ENCODE measurements at places on chromosomes 3 and 15.
A peak's percentile ranks its signal among the peaks of the same experiment; 100 is the strongest.

GRCh38 chr3:195133462-195133861 is 137.5 kb downstream of the XXYLT1 start:
- DNase-seq, result peak; percentile 31

- no peak for DNase-seq
These were observed 229.2 kb upstream of the ST8SIA2 start for GRCh38 chr15:92164327-92165000.

GRCh38 chr3:155252535-155252934 is 40.9 kb downstream of the STRIT1 start:
- DNase-seq, result no peak

DNA sequence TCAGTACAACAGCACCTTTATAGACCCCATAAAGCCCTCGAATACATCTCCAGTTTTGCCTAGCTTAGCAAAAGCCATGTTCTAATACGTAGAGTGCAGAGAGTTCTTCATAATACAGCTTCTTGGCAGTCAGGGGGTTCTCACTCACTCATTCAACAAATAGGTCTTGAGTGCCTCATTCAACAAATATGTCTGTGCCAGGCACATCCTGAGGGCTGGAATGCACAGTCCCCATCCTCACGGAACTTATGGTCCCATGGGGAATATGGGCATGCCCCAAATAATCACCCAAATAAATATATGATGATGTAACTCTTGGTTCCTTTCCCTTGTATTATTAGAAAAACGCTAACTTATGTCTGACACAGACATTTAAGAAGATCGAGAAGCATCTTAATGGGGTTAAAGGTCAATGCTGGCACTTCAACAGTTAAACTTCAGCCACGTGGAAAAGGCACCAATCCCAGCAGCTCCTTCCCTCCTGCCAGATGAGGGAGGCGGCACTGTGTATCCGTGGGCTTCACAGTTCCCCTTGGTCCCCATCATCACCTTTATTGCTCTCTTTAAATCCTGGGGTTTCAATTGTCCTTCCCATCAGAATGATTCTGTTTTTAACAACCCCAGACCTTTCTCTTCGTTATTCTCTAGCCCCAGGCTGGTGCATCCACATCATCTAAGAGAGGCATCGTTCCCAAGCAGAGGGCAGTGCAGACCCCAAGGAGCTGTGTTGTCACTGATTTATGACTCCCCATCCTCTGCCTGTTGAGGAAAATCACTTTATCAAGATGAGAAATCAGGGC is 18.9 kb upstream of the SEMA5B start:
- DNase-seq, result no peak

GRCh38 chr3:14143271-14144225 is 18.7 kb downstream of the TMEM43 start:
- DNase-seq, result no peak

DNA sequence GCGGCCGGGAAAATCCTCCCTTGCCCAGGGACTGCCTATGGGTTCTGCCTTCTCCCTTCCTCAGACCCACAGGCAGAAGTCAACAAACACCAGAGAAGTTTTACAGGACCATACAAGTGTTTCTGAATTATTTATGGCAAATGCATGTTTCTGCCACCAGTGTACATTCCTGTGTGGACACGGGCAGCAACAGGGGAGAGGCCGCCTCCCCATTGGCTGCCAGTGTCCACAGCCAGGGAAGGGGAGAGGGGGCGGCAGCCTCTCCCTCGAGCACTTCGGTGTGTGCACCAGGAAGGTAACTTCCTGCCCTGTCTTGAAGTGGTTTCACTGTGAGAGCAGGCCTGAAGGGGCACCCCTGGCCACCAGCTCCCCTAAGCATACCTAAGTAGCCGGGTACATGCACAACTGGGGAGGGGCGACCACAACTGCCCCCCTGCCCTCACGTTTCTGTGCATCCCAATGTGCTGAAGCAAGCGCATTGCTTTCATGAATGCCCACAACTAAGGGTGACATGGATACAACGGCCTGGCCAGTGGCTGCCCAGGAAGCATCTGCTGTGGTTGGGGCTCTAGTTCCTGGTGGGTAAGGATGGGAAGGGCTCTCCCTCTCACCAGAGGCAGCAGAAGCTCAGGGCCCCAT is 14.8 kb upstream of the SHISA5 start:
- DNase-seq, result no peak

- DNase-seq, result no peak
These were observed 30.9 kb downstream of the C3orf18 start for GRCh38 chr3:50536471-50537180.

DNA sequence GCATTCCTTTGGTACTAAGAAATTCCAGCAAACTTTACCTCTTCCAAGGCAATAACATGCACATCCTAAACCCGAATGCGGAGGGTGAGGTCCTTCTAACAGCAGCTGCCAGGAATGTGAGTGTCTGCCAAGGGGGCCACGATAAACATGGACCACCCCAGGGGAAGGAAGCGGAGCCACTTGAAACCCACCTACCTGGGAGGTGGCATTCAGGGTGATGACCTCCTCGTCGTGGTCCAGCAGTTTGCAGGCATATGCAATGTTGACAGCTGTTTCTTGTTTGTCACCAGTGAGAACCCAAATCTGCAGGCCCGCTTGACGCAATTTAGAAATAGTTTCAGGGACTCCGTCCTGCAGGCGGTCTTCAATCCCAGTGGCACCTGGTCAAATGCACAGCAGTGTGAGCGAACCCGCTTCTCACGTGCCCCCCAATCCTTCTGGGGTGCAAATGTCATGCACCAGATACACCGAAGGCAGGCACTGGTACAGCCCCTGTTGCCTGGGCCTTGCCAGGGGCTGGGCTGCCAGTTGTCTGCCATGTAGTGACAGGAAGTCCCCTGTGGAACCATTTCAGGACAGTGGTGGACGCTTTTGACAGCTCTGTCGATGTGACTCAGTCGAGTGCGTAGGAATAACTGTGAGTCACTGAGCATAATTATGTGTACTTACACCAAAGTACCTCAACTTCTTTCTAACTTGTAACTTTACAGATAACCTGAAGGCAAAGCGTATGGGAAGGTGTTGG is 161.2 kb downstream of the ATP10A start:
- DNase-seq, result no peak

GRCh38 chr3:164451072-164451910 is 627.0 kb downstream of the SI start:
- no peak for DNase-seq

DNA sequence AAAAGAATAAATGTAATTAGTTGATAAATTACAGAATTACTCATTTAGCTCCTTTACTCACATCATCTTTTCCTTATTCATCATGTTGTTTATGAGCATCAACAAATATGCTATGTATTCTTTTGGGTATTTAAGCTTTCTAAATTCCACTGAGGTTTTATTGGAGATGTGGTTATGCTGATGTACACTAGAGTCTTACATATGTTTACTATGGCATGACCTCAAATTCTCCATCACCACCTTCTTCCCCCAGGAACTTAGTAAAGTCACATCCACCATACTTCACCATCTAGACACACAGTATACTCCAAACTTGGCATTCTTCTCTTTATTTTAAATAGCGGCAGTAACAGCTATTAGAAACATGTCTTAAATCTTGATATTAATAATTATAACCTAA is 74.1 kb upstream of the MELTF start:
- no peak for DNase-seq

Data from activated CD4-positive, alpha-beta T cell treated with anti-CD3 and anti-CD28 coated beads for 4 hours (primary cell).